ENCODE measurements at places on chromosomes 5 and 9. TPM values are rescaled to one million over a fixed set of nuclear protein-coding genes. Genes with fewer than 3 reads are reported as not detected.

BASP1 gene
- total RNA-seq = 3.9 TPM

SLC1A3 gene
- 1.2 TPM for total RNA-seq

INSL6 gene
- not detected for total RNA-seq

BAAT gene
- total RNA-seq = not detected

PCDHB3 gene
- not detected for total RNA-seq

BRINP1 gene
- total RNA-seq = not detected

AGPAT2 gene
- 8.9 TPM for total RNA-seq

AIF1L gene
- total RNA-seq = not detected

PCDHB11 gene
- total RNA-seq = not detected

ZNF367 gene
- total RNA-seq = 26.3 TPM

IPO11 gene
- total RNA-seq = 77.2 TPM

FCN2 gene
- not detected for total RNA-seq

TMEM252 gene
- not detected for total RNA-seq

HSPB3 gene
- not detected for total RNA-seq

KCNV2 gene
- not detected for total RNA-seq

SMIM15 gene
- total RNA-seq = 74.9 TPM

GGTA1 gene
- total RNA-seq = not detected

CYLC2 gene
- total RNA-seq = not detected

CDO1 gene
- not detected for total RNA-seq

UBAP2 gene
- total RNA-seq = 37.4 TPM

PAX5 gene
- 2.1 TPM for total RNA-seq

CHSY3 gene
- 2.3 TPM for total RNA-seq

MOB3B gene
- total RNA-seq = 0.59 TPM
